ENCODE measurements at places on chromosomes 2 and 18. TPM values are rescaled to one million over a fixed set of nuclear protein-coding genes. Genes with fewer than 3 reads are reported as not detected.

CRYGC gene
- not detected for total RNA-seq

NGEF gene
- 0.16 TPM for total RNA-seq

CCDC68 gene
- total RNA-seq: 2.2 TPM

OTX1 gene
- not detected for total RNA-seq

FAM237A gene
- not detected for total RNA-seq

RMND5A gene
- total RNA-seq: 33.6 TPM

GPBAR1 gene
- total RNA-seq: 0.55 TPM

AGPS gene
- total RNA-seq: 66.2 TPM

RIT2 gene
- total RNA-seq: not detected

GALNT13 gene
- 2.0 TPM for total RNA-seq

CYP26B1 gene
- total RNA-seq: 0.77 TPM

HOXD11 gene
- not detected for total RNA-seq

GKN1 gene
- total RNA-seq: not detected

LCT gene
- not detected for total RNA-seq

- H3K27ac ChIP-seq: no peak overlapping the region
- no peaks in the 10 kb centered on the region for H3K4me1 ChIP-seq
Measured at GRCh38 chr2:158729451-158729850, 65.7 kb upstream of the DAPL1 start.

DNA sequence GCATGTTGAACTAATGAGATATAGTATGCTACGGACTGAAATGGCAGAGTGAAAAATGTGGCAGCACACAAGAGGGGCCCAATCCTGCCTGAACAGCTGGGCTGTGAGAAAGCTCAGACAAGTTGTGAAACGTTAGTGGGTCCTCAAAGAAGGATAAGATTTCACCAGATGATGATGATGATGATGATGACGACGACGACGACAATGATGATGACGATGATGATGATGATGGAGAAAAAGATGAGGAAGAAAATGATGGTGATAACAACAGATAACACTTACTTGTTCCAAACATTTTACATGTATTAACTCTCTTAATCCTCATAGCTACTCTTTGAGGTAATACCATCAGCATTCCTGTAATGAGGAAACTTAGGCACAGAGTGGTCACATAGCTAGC, 94.2 kb downstream of the WDPCP start:
- no peaks in the 10 kb centered on the region for H3K27me3 ChIP-seq
- DNase-seq: no peak
- no peak overlapping the region for H3K27ac ChIP-seq
- H3K4me1 ChIP-seq: no peaks in the 10 kb centered on the region
- no peak overlapping the region for H3K4me3 ChIP-seq
- H3K36me3 ChIP-seq: no peaks in the 10 kb centered on the region

- no peaks in the 10 kb centered on the region for H3K27me3 ChIP-seq
- H3K4me1 ChIP-seq: peaks cover 31% of the 10 kb centered on the region
- H3K36me3 ChIP-seq: no peaks in the 10 kb centered on the region
- H3K27ac ChIP-seq: peak overlapping the region; percentile 93
- DNase-seq: peak; percentile 42
- no peak overlapping the region for H3K4me3 ChIP-seq
Measured at GRCh38 chr2:37560863-37561614, 110.4 kb downstream of the CDC42EP3 start.

DNA sequence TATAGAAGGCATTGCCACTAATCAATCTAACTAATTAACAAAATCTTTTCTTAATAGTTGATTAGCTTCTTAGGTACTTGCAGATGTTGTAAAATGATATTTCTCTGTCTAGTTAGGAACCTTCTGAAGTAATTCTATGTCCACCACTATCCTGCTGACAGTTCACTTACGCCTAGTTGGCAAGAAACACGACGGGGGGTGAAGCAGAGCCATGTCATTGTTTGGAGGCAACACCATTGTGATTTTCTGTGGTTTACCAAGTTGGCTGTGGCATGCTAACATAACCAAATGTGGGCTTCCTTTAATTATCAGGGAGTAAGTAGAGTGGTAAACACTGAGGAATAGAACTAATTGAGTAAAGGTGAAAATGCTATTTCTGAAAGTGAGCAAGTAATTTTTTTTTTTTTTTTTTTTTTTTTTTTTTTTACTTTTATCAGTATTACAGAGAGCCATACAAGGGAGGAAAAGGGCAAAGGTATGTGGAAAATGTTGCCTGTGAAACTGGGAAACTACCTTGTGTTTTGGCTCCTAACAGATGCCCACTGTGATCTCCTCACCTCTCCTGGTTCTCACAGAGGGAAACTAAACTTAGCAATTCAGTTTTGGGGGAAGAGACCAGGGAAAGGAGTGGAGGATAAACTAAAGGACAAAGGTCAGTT, 126.8 kb downstream of the MEIS1 start:
- DNase-seq: no peak
- no peak overlapping the region for H3K27ac ChIP-seq
- H3K27me3 ChIP-seq: no peaks in the 10 kb centered on the region

DNA sequence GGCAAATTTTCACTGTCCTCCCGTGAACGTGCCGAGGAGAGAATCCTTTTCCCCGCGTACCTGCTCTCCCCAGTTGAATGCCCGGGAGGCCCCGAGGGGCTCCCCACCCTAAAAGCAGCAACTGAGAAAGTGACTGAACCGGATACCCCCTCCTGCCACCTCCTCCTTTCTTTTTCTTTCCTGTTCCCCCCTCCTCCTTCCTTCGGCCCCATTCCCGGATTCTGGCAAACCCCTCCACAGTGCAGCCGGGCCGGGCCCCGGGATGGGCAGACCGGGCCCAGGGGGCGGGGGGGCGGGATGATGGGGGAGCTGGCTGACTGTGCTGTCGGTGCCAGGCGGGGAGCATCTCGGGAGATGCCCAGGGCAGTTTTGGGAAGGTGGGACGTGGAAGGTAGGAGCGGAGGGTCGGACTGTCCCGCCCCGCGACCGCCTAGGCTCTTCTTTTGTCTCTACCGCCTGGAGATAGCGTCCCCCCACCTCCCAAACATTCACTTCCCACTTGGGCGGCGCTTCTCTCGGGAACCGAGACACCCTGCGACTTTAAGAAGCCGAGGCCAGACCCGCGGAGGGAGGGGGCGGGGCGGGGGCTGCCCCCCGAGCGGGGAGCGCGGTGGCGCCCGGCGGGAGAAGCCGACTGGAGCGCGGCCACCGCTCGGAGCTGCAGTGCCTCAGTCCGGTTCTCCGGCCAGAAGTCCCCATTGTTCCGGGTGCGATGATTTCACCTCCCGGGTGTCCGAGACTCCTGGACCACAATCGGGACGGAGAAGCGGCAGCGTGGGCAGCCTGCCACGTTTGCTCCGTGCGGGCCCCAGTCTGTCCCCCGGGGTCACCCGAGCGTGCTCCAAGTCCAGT, 8.2 kb downstream of the DLX2 start:
- H3K27ac ChIP-seq: no peak overlapping the region
- no peak for DNase-seq
- H3K4me1 ChIP-seq: peaks cover 41% of the 10 kb centered on the region
- H3K36me3 ChIP-seq: no peaks in the 10 kb centered on the region
- peaks cover 54% of the 10 kb centered on the region for H3K27me3 ChIP-seq

GRCh38 chr2:187075199-187075635, 226.2 kb upstream of the ZSWIM2 start:
- H3K4me3 ChIP-seq: no peak overlapping the region
- H3K4me1 ChIP-seq: no peaks in the 10 kb centered on the region
- no peak overlapping the region for H3K27ac ChIP-seq
- no peaks in the 10 kb centered on the region for H3K36me3 ChIP-seq
- no peaks in the 10 kb centered on the region for H3K27me3 ChIP-seq

DNA sequence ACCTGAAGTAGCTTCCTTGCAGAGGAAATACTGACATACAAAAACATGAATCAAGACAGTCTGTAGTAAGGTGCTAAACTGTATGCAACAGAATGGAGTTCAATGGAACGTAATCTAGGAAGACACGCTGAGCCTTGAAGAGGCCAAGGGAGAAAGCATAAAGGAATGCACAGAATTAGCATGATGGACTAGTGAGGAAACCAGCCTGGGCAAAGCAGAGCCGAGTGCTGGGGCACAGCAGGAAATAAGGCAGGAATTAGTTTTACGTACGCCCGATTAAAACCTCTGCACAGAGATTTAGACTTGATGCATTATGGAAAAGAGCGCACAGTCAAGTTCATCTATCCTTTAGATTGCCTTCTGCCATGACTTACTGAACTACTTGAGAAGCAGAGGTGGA, 200.3 kb downstream of the DLGAP1 start:
- H3K27ac ChIP-seq: no peak overlapping the region
- no peak for DNase-seq
- H3K4me1 ChIP-seq: no peaks in the 10 kb centered on the region
- H3K27me3 ChIP-seq: no peaks in the 10 kb centered on the region

DNA sequence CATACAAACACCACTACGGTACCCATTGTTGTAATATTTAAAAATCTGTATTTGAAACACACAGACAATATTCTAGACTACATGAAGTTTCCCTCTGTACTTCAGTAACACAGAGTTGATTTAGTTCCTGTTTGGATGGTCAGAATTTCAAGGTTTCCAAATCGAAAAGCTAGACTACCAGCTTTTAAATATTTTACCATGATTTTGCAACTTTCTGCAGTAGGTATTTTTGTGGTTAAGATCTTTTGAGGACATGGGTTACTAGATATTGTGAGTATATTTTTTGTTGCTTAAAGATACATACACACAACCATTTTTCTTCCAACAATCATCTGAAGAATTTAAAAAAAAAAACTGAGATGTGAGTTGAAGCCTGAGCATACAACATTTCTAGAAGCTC, 10.9 kb downstream of the SERPINB5 start:
- H3K36me3 ChIP-seq: no peaks in the 10 kb centered on the region
- H3K4me1 ChIP-seq: no peaks in the 10 kb centered on the region
- no peak for DNase-seq
- H3K27me3 ChIP-seq: peaks cover 7% of the 10 kb centered on the region
- H3K27ac ChIP-seq: no peak overlapping the region
- H3K4me3 ChIP-seq: no peak overlapping the region

GRCh38 chr18:27824275-27824674, 352.7 kb downstream of the CDH2 start:
- no peak overlapping the region for H3K4me3 ChIP-seq
- no peak overlapping the region for H3K27ac ChIP-seq
- H3K27me3 ChIP-seq: no peaks in the 10 kb centered on the region
- no peak for DNase-seq
- no peaks in the 10 kb centered on the region for H3K4me1 ChIP-seq

DNA sequence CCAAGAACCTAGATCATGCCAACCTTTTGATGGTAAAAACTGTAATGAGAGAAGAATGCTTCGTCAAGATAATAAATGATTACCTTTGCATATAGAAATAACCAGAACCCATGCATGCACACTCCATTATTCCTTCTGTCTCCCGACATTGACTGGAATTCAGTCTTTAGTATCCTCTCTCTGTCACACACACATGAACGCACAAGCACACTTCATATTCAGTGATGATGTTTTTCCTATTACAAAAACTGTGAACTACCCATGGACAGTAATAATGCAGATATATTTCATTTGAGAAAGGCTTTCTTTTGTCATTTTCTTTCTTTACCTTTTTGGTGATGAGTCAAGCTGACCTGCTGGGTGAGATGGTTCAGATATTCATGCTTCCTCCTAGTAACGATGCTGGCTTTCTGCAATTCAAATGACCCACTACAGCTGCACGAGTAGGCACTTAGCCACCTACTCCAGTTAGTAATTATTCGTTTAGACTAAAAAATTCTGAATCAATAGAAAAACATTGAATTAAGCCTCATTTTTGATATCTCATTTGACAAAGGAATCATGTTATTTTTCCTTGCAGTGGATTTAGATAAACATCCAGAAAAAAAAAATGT, 382.2 kb downstream of the TGIF1 start:
- H3K4me1 ChIP-seq: no peaks in the 10 kb centered on the region
- no peak overlapping the region for H3K4me3 ChIP-seq
- no peaks in the 10 kb centered on the region for H3K27me3 ChIP-seq

GRCh38 chr2:109062145-109062858, 66.7 kb upstream of the SH3RF3 start:
- H3K36me3 ChIP-seq: no peaks in the 10 kb centered on the region
- H3K4me3 ChIP-seq: no peak overlapping the region
- H3K27me3 ChIP-seq: peaks cover 29% of the 10 kb centered on the region
- H3K4me1 ChIP-seq: no peaks in the 10 kb centered on the region

GRCh38 chr2:218733171-218734021, 22.8 kb downstream of the TTLL4 start:
- H3K27ac ChIP-seq: no peak overlapping the region
- no peak overlapping the region for H3K4me3 ChIP-seq
- peaks cover 30% of the 10 kb centered on the region for H3K4me1 ChIP-seq
- H3K27me3 ChIP-seq: no peaks in the 10 kb centered on the region
- peak; percentile 63 for DNase-seq

- no peaks in the 10 kb centered on the region for H3K4me1 ChIP-seq
- no peaks in the 10 kb centered on the region for H3K36me3 ChIP-seq
- no peak overlapping the region for H3K27ac ChIP-seq
- no peaks in the 10 kb centered on the region for H3K27me3 ChIP-seq
- no peak for DNase-seq
Measured at GRCh38 chr2:158179660-158180059, 78.0 kb downstream of the UPP2 start.

GRCh38 chr2:188964976-188965546, 9.1 kb upstream of the COL3A1 start:
- no peaks in the 10 kb centered on the region for H3K36me3 ChIP-seq
- H3K4me3 ChIP-seq: no peak overlapping the region
- peak; percentile 47 for DNase-seq
- no peak overlapping the region for H3K27ac ChIP-seq
- no peaks in the 10 kb centered on the region for H3K4me1 ChIP-seq

GRCh38 chr2:181528441-181528840, 71.3 kb downstream of the ITGA4 start:
- no peak overlapping the region for H3K27ac ChIP-seq
- no peak for DNase-seq
- peaks cover 10% of the 10 kb centered on the region for H3K36me3 ChIP-seq

DNA sequence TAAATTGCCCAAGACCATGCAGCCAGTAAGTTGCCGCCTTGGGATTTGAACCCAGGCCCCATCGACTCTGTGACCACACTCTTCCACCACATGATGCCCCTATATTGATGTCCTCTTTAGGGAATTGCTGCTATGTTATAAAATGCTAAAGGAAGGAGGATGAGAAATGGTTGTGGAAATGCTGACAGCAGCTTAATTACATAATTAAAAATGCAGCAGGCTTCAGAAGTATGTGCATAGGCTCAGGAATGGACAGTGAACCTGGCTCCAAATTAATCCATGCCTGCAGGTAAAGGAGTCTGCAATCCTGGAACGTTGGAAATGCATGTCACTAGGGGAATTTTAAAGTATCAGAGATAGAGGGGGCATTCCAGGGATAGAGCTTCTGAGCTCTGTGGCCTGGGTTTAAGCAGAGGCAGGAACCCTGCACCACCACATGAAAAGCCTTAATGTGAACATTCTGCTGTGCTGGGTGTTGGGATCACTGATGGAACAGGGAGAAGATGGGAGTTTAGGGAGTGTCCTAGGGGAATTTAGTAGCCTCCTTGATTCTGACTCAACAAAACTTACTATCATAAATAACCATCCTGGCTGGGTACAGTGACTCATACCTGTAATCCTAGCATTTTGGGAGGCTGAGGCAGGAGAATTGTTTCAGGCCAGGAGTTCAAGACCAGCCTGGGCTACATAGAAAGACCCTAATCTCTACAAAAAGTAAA, 76.1 kb upstream of the CCDC85A start:
- H3K4me3 ChIP-seq: no peak overlapping the region
- H3K36me3 ChIP-seq: no peaks in the 10 kb centered on the region
- H3K4me1 ChIP-seq: no peaks in the 10 kb centered on the region
- H3K27me3 ChIP-seq: no peaks in the 10 kb centered on the region
- DNase-seq: no peak

GRCh38 chr18:62372156-62372555, 47.0 kb downstream of the TNFRSF11A start:
- no peak for DNase-seq
- H3K36me3 ChIP-seq: no peaks in the 10 kb centered on the region
- no peak overlapping the region for H3K4me3 ChIP-seq
- no peak overlapping the region for H3K27ac ChIP-seq

Measured in astrocyte (in vitro differentiated cells and primary cell).